ENCODE measurements at places on chromosomes 6 and 20.

DNA sequence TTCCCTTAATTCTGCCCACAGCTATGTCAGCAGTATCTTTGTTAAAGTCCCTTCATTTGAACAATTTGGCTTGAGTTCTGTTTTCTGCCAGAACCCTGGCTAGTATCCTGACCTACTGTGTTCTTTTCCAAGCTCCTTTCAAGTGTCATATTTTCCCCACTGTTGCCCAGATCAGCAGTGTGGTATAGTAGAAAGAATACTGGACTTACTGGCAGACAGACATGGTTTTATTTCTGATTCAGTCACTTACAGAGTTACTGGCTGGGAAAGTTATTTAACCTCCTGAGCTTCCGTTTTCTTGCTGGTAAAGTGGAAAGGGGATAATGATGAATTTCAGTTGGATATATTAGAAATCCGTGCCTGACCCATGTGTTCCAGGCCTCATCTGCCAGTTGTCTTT lies 39.8 kb upstream of the RAB23 start:
- no peaks in the 10 kb centered on the region for H3K36me3 ChIP-seq
- H3K4me1 ChIP-seq, result peaks cover 21% of the 10 kb centered on the region
- no peak for DNase-seq

GRCh38 chr6:43378631-43379030 lies 9.2 kb upstream of the ZNF318 start:
- DNase-seq, result no peak
- H3K27me3 ChIP-seq, result peaks cover 7% of the 10 kb centered on the region
- H3K36me3 ChIP-seq, result no peaks in the 10 kb centered on the region
- no peak overlapping the region for H3K27ac ChIP-seq
- no peak overlapping the region for H3K4me3 ChIP-seq
- no peaks in the 10 kb centered on the region for H3K4me1 ChIP-seq

DNA sequence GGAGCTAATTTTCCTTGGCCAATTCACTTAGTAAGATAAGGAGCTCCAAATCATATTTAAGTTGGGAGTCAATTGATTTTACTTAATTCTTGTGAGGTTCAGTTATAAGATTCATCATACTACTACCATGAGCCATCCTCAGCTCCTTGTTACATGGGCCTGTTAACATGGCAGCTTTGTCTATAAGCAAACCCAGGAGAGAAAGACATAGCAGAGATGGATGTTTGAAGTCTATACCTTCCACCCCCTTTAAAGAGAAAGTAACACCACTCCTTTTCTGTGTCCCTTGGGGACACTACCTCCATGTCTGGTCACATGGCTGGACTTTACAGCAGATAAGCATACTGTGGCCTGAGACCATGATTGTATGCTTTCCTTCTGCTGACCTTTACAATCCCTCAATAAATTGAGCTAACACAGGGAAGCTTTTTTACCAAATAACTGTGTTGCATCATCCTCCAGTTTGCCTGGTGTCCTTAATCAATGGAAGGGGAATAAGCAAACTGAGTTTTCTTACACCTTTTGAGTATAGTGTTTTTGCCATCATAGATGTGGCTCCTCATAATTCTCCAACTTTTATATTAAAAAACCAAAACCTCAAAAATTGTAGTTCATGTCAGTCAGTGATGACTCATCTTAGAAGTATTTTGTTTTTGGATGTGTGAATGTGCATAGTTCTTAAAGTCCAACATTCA lies 9.8 kb upstream of the ZNFX1 start:
- peaks cover 81% of the 10 kb centered on the region for H3K36me3 ChIP-seq
- H3K27ac ChIP-seq, result peak overlapping the region; percentile 75
- DNase-seq, result no peak
- H3K4me3 ChIP-seq, result no peak overlapping the region

DNA sequence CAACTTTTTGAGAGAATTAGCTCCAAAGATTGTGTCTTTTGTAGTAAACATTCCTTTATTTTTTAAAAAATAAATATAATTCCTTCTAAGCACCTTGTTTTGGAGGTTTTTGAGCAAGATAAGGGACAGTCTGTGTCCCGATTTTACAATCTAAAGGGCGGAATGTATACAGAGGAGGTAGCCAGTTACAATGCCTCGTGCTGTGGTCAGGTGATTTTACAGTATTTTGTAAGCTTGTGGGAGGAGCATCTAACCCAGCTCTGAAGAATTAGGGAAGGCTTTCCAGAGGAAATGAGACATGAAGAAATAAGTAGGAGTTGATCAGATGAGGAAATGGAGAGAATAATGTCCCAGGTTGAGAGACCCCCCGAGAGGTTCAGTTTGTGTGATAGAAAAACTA lies 1.3 kb downstream of the HINT3 start:
- H3K4me3 ChIP-seq, result no peak overlapping the region
- DNase-seq, result no peak
- no peaks in the 10 kb centered on the region for H3K27me3 ChIP-seq
- no peaks in the 10 kb centered on the region for H3K36me3 ChIP-seq

DNA sequence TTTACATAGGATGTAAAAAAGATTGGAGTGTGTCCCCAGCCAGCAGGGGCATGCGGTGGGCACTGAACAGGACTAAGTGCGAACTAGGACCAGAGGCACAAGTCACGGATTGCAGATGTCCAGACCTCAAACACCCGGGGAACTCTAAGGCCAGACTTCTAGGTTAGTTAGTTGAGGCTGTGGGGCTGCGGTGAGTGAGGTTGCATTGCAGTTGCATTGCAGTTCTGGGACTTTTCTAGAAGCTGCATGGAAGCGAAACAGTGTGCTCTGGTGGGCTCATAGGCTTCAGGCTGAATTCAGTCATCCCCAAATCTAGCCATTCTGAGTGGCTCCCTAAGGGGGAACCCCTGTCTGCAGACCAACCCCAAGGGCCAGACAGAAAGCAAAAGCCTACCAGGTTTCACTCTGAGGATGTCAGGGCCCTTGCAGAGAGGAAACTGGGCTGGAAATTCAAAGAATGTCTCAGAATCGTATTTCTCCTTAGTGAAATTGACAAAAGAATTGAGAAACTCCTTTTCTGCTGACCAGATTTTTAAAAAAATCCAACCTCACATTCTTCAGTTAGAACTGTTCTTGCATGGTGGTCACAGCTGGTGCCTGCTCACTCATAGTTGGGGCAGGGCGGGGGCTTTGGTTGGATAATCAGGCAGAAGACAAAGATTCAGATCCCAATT lies 182.8 kb downstream of the ZDHHC14 start:
- H3K27me3 ChIP-seq, result no peaks in the 10 kb centered on the region
- DNase-seq, result no peak
- H3K4me3 ChIP-seq, result no peak overlapping the region

DNA sequence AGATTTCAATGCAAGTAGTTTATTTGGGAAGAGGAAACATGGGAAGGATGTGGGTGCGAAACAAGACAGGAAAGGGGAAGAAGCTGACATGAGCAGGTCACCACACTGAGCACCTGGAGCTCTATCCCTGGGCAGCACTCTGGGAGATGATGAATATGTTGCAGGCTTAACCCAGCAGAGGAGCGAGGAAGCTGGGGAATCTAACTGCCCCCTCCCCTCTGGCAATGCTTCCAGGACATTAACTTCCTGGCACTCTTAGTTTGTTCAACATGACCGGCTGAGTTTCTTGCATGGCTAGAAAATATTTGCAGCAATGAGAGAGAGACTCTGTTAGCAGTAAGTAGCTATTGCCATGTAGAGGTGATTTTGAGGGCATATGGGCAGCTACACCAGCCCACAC lies 4.9 kb upstream of the ADA start:
- H3K27me3 ChIP-seq, result peaks cover 9% of the 10 kb centered on the region
- DNase-seq, result no peak
- no peak overlapping the region for H3K27ac ChIP-seq
- peaks cover 8% of the 10 kb centered on the region for H3K4me1 ChIP-seq
- no peak overlapping the region for H3K4me3 ChIP-seq

GRCh38 chr6:66851930-66852329 lies 1144.9 kb upstream of the EYS start:
- no peak for DNase-seq
- no peak overlapping the region for H3K27ac ChIP-seq
